ENCODE measurements at places on chromosomes 12 and 14. TPM values are rescaled to one million over a fixed set of nuclear protein-coding genes. Genes with fewer than 3 reads are reported as not detected.

Gene DIO2
- not detected for total RNA-seq

Gene NDRG2
- total RNA-seq: 26.7 TPM

Gene ESRRB
- 0.27 TPM for total RNA-seq

- no peak for DNase-seq
- no peak overlapping the region for H3K4me3 ChIP-seq
- H3K4me1 ChIP-seq: no peaks in the 10 kb centered on the region
- H3K27me3 ChIP-seq: peaks cover 2% of the 10 kb centered on the region
Measured at GRCh38 chr14:100711493-100711892, 15.2 kb upstream of the DLK1 start.

DNA sequence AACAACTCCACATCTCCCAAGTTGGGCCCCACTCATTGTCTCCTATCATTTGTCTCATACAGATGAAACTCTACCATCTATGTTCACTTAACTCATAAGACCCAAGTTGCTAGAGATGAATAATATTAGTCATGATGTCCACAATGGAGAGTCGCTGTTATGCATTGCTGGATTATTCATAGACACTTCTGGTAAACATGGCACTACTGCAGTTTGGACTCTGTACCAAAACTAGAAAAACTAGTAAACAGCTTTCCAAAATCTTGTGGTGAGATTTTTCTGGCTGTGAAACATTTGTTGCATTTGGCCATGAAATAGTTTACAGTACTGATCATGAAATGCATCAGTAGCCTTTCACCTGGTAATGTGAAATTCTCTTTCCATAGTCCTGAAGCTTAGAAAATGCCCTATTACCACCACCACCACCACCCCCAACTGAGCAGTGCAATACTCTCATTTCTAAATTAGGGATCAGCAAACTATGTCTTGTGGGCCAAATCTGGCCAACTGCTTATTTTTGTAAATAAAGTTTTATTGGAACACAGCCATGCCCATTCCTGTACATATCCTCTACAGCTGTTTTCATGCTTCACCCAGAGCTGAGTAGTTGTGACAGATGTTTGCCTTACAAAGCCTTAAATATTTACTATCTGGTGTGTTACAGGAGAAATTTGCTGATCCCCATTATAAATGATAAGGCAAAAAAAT, 236.5 kb downstream of the DPF3 start:
- no peaks in the 10 kb centered on the region for H3K4me1 ChIP-seq
- DNase-seq: no peak
- H3K4me3 ChIP-seq: no peak overlapping the region
- no peaks in the 10 kb centered on the region for H3K27me3 ChIP-seq
- H3K36me3 ChIP-seq: no peaks in the 10 kb centered on the region

Gene TMEM132C
- not detected for total RNA-seq

GRCh38 chr14:74325446-74325845, 22.7 kb upstream of the ABCD4 start:
- H3K36me3 ChIP-seq: no peaks in the 10 kb centered on the region
- no peak overlapping the region for H3K4me3 ChIP-seq
- DNase-seq: no peak
- no peaks in the 10 kb centered on the region for H3K4me1 ChIP-seq

- H3K27me3 ChIP-seq: no peaks in the 10 kb centered on the region
- no peak for DNase-seq
- peak overlapping the region; percentile 97 for H3K4me3 ChIP-seq
- H3K4me1 ChIP-seq: peaks cover 43% of the 10 kb centered on the region
- no peaks in the 10 kb centered on the region for H3K36me3 ChIP-seq
Measured at GRCh38 chr12:11651785-11652184, 2.3 kb downstream of the ETV6 start.

Gene ANKRD13A
- 51.6 TPM for total RNA-seq

DNA sequence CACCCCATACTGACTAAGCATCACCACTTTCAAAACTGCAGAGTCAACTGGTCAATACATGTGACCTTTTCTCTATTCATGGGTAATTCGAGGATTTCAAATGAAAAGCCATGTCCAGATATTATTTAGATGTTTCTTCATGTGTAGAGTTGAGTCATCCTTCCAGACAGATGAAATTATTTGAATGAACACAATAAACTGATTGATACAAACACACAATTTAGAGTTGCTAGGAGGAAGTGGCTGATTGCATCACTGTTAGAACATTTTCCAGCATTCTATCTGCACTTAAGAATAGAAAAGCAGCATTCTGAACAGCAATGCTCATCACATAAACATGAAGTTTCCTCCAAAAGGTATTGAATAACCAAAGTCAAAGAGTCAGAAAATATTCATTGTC, 273.5 kb upstream of the SOX5 start:
- DNase-seq: no peak
- no peaks in the 10 kb centered on the region for H3K4me1 ChIP-seq
- H3K36me3 ChIP-seq: no peaks in the 10 kb centered on the region

- no peak overlapping the region for H3K4me3 ChIP-seq
- H3K36me3 ChIP-seq: no peaks in the 10 kb centered on the region
- DNase-seq: no peak
- peaks cover 12% of the 10 kb centered on the region for H3K4me1 ChIP-seq
Measured at GRCh38 chr12:6899837-6900519, 4.6 kb upstream of the LRRC23 start.

Gene SLC38A4
- not detected for total RNA-seq

GRCh38 chr14:102201776-102202175, 62.1 kb downstream of the WDR20 start:
- H3K4me3 ChIP-seq: no peak overlapping the region
- no peak for DNase-seq
- H3K27me3 ChIP-seq: no peaks in the 10 kb centered on the region
- H3K36me3 ChIP-seq: peaks cover 55% of the 10 kb centered on the region
- H3K27ac ChIP-seq: no peak overlapping the region

- peak overlapping the region; percentile 90 for H3K4me3 ChIP-seq
- H3K27ac ChIP-seq: peak overlapping the region; percentile 96
- peaks cover 6% of the 10 kb centered on the region for H3K36me3 ChIP-seq
Measured at GRCh38 chr12:46267825-46268582, 839 bp downstream of the SLC38A1 start.

Gene CCDC196
- total RNA-seq: not detected

GRCh38 chr12:28550757-28551704, 360.8 kb downstream of the CCDC91 start:
- no peak overlapping the region for H3K4me3 ChIP-seq
- no peaks in the 10 kb centered on the region for H3K27me3 ChIP-seq
- H3K36me3 ChIP-seq: no peaks in the 10 kb centered on the region
- H3K4me1 ChIP-seq: no peaks in the 10 kb centered on the region

DNA sequence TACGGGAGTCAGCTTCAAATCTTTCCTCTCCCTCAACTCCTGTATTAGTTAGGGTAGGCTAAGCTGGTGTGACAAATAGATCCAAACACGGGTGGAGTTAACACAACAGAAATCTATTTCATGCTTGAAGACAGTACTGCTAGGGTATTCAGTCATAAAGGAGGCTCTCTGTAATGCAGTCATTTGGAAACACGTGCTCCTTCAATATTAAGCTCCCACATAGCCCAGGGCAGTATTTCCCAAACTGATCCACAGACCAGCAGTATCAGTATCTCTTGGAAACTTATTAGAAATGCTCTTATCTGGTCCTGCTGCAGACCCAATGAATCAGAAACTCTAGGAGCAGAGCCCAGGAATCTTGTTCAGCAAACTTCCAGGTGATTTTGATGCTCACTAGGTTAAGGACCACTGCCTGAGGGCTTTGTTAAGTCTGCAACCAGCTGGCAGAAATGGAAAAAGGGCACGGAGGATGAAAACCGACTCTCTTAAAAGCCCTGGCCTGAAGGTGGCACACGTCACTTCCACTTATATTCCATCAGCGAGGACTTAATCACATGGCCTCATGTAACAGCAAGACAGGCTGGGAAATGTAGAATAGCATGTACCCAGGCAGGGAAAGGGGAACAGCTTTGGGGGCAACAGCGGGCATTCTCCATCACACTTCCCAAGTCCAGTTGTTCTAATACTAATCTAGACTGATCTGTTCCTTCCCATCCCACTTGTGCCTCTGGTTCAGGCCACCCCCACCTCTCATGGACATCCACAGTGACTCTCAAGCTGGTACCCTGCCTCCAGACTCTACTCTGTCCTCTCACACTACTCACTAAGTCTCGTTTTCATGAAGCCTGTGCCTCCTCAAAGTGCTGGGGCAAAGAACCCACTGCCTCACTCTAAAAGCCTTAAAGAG, 38.2 kb upstream of the RIC8B start:
- H3K4me3 ChIP-seq: no peak overlapping the region
- no peaks in the 10 kb centered on the region for H3K4me1 ChIP-seq
- no peaks in the 10 kb centered on the region for H3K36me3 ChIP-seq
- peak; percentile 53 for DNase-seq
- H3K27me3 ChIP-seq: no peaks in the 10 kb centered on the region
- no peak overlapping the region for H3K27ac ChIP-seq

DNA sequence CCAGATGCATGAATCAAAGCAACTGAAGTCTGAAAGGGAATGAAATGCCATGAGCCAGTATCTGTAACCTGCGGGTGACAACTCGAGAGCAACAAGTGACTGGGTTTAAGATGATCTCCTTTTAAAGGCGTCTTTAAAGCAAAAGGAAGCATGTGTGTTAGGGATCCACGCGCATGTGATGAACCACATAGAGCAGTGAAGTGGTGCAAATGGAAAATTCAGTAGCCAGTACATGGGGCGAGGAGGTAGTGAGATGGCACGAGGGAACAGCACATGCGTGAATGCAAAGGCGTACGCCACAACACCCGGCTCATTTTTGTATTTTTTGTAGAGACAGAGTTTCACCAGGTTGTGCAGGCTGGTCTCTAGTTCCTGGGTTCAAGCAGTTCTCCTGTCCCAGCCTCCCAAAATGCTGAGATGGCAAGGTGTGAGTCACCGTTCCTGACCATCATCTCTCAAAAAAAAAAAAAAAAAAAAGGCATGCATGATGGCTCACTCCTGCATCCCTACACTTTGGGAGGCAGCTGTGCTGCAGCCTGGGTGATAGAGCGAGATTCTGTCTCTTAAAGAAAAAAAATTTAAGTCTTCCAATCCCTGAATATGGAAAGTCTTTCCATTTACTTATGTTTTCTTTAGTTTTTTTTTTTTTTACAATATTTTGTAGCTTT, 24.6 kb upstream of the BCL7A start:
- H3K27ac ChIP-seq: no peak overlapping the region
- no peak overlapping the region for H3K4me3 ChIP-seq
- H3K4me1 ChIP-seq: peaks cover 6% of the 10 kb centered on the region
- H3K27me3 ChIP-seq: no peaks in the 10 kb centered on the region
- DNase-seq: no peak
- no peaks in the 10 kb centered on the region for H3K36me3 ChIP-seq

Gene TAS2R42
- total RNA-seq: not detected

Gene TMTC1
- not detected for total RNA-seq

- H3K27me3 ChIP-seq: no peaks in the 10 kb centered on the region
- H3K36me3 ChIP-seq: peaks cover 85% of the 10 kb centered on the region
- no peak overlapping the region for H3K27ac ChIP-seq
- H3K4me1 ChIP-seq: no peaks in the 10 kb centered on the region
Measured at GRCh38 chr12:112946236-112947000, 8.1 kb downstream of the OAS3 start.

DNA sequence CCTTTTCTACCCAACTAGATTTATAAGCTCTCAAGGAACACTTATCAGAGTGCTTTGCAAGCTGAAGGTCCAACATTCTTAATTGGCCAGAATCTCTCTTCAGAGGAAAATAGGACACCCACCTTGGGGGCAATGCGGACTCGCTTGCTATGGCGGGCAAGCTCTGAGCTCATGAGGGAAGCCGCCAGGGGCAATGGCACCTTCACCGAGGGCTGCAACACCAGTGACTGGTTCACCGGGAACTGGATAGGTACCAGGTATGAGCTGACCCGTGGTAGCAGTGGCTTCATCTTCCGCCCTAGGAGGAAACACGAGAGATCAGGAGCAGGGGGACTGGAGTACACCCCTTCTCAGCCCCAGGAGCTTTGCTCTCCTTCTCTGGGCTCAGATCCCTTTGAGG, 7.4 kb upstream of the TEX52 start:
- DNase-seq: no peak
- no peak overlapping the region for H3K27ac ChIP-seq
- H3K4me3 ChIP-seq: no peak overlapping the region
- no peaks in the 10 kb centered on the region for H3K4me1 ChIP-seq
- H3K27me3 ChIP-seq: no peaks in the 10 kb centered on the region

- H3K27ac ChIP-seq: no peak overlapping the region
- peaks cover 7% of the 10 kb centered on the region for H3K4me1 ChIP-seq
- no peak for DNase-seq
- no peaks in the 10 kb centered on the region for H3K27me3 ChIP-seq
Measured at GRCh38 chr12:112116232-112117060, 7.9 kb upstream of the NAA25 start.

DNA sequence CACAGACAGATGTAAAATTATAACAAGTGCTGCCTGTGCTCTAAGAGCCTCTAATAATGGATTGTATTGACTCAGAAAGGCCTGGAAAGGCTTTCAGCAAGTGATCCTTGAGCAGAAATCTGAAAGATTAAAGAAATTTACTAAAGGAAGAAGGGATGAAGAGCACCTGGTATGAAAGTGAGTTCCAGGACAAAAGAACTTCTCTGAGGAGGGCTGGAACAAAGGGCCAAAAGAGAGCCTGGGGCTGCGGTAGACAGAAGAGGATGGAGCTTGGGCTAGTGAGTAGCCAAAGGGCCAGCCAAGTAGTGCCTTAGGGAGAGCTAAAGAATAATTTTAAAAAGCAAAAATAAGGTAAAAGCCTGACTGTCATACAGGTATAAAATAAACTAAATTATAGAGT, 44.0 kb downstream of the BCAT1 start:
- H3K4me3 ChIP-seq: no peak overlapping the region
- H3K36me3 ChIP-seq: no peaks in the 10 kb centered on the region
- H3K27me3 ChIP-seq: peaks cover 13% of the 10 kb centered on the region
- peaks cover 12% of the 10 kb centered on the region for H3K4me1 ChIP-seq
- H3K27ac ChIP-seq: no peak overlapping the region
- DNase-seq: no peak

GRCh38 chr12:101637936-101638335, 43.2 kb downstream of the MYBPC1 start:
- no peak for DNase-seq
- no peaks in the 10 kb centered on the region for H3K36me3 ChIP-seq
- peaks cover 16% of the 10 kb centered on the region for H3K27me3 ChIP-seq
- H3K4me1 ChIP-seq: peaks cover 4% of the 10 kb centered on the region
- H3K4me3 ChIP-seq: no peak overlapping the region

- H3K27ac ChIP-seq: no peak overlapping the region
- no peaks in the 10 kb centered on the region for H3K4me1 ChIP-seq
Measured at GRCh38 chr14:53814392-53814791, 142.2 kb downstream of the BMP4 start.

DNA sequence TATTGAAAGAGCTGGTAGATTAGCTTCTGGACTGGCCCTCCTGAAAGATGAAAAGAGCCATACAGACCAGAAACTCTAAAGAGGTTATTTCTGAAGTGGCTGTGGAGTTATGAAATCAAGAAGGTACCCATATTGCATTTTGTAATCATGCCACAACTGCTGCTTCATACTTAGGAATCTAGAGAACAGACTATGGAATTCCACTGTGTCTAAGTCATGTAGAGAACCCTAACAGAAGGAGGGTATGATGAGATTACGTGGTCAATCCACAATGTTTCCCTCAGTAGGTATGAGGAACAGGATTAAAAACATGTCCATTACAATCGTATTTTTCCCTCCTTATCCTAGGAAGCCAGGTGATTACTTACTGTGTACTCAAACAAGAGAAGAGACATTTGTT, 708.8 kb downstream of the RERGL start:
- H3K36me3 ChIP-seq: no peaks in the 10 kb centered on the region
- H3K4me3 ChIP-seq: no peak overlapping the region
- H3K27me3 ChIP-seq: no peaks in the 10 kb centered on the region
- H3K27ac ChIP-seq: no peak overlapping the region
- no peak for DNase-seq
- H3K4me1 ChIP-seq: no peaks in the 10 kb centered on the region

Gene GALNT6
- 13.7 TPM for total RNA-seq

GRCh38 chr14:78863143-78863542, 693.0 kb downstream of the NRXN3 start:
- no peak overlapping the region for H3K27ac ChIP-seq
- DNase-seq: no peak
- no peaks in the 10 kb centered on the region for H3K36me3 ChIP-seq
- H3K27me3 ChIP-seq: no peaks in the 10 kb centered on the region
